Natural killer cell treated with Interleukin-12 subunit alpha and Interleukin-12 subunit beta and Interleukin-15 and Interleukin-18, amount 100 ng/mL, for 72 hours (primary cell): ENCODE measurements at places on chromosomes 11 and 22. TPM values are rescaled to one million over a fixed set of nuclear protein-coding genes. Genes with fewer than 3 reads are reported as not detected.

PKNOX2 gene
- total RNA-seq, result not detected

POU2AF2 gene
- not detected for total RNA-seq

DNA sequence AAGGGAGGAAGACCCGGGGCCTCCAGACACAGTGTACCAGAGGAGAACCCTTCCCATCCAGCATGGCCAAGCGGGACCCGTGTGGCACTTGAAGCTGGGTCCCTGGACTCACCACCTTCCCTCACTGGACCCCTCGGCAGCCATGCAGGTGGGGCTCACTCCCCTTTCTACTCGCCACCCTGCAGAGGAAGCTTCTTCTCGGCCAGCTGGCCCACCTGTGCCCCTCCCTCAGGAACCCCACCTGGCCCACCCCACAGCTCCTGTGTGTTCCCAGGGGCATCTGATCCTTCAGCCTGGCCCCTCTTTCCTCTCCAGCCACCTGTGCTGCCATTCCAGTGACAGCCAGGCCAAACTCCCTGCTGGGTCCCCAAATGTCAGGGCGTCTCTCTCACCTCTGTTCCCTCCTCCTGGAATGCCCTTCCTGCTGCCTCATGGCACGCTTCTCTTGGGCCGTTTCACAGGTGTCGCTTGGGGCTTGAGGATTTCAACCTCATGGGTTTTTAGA lies 38.0 kb downstream of the IGF2 start:
- peak; percentile 47 for DNase-seq

DNA sequence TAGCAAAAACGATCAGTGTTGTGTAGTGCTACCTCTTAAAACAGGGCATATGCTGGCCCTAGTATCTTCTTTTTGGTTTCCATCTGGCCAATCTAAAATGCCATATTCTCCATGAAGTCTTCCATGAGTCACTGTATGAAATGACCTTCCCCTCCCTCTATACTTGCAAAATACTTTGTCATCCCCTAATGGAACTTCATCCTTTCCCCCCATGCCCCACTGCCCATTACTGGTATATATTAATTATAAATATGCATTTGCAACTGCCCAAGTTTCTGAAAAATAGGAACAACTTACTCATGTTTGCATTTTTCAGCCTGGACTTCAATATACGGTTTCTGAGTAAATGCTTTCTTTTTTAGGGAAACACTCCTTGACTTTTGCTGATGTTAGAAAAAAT lies 4.5 kb downstream of the APIP start:
- no peak for DNase-seq

- no peak for DNase-seq
Measured at GRCh38 chr11:36890121-36890679, 292.2 kb upstream of the RAG2 start.
